ENCODE measurements at places on chromosomes 7 and 10.
A peak's percentile ranks its signal among the peaks of the same experiment; 100 is the strongest.

GRCh38 chr7:134140889-134141867 is 14.0 kb downstream of the LRGUK start:
- DNase-seq, result peak; percentile 49

- DNase-seq, result no peak
Measured at GRCh38 chr10:100725071-100725471, 20.3 kb upstream of the PAX2 start.

DNA sequence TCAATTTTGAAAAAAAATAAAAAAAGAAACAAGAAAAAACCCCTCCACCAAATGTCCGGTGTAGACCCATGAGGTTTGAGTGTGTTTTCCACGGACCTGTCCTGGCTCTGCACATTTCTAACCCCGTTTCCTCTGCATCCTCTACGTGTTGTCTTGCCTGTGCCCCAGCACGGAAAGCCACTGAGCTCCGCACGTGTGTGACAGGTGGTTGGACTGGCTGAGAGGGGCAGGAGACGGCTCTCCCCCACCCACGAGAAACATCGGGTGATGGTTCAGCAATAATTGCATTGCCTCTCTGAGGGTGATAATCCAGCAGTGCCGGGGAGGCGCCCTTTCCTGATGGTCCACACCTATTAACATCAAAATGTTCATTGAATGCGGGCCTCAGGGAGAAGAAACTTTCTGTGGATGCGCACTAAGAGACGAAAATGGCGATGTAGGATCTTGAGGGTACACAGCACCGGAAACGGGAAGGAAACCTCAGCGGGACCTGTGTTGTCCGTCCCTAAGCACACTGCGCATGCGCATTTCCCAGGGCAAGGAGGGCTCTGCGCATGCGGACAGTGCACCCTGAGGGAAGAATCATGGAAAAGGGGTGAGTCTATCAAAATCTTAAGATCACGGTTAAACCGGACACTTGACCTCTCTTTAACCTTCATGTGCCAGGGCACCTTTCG is 470.1 kb upstream of the ADARB2 start:
- no peak for DNase-seq

DNA sequence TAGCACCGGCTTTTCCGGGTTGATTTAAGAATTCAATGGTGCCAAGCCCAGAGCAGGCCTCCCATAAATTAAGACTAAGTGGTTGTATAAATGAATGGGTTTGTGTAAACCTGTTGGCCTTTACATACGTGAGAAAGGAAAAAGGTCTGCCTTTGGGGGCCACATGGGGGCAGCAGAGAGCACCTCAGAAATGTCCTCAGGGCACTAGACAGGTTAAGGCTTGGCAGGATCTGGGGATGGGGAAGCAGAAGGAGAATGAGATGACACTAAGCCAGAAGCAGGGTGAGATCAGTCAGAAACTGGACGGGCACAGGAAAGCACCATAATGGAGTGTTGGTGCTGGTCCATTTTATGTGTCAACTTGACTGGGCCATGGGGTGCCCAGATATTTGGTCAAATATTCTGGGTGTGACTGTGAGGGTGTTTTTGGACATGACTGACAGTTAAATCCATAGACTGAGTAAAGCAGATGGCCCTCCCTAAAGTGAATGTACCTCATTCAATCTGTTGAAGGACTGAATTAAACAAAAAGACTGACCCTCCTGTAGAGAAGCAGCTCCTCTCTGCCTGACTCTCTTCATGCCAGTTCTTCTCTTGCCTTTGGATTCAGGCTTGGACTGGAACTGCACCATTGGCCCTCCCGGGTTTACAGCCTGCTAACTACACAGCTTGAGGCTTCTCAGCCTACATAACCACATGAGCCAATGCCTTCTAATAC is 58.9 kb downstream of the FRMPD2 start:
- DNase-seq, result peak; percentile 49

DNA sequence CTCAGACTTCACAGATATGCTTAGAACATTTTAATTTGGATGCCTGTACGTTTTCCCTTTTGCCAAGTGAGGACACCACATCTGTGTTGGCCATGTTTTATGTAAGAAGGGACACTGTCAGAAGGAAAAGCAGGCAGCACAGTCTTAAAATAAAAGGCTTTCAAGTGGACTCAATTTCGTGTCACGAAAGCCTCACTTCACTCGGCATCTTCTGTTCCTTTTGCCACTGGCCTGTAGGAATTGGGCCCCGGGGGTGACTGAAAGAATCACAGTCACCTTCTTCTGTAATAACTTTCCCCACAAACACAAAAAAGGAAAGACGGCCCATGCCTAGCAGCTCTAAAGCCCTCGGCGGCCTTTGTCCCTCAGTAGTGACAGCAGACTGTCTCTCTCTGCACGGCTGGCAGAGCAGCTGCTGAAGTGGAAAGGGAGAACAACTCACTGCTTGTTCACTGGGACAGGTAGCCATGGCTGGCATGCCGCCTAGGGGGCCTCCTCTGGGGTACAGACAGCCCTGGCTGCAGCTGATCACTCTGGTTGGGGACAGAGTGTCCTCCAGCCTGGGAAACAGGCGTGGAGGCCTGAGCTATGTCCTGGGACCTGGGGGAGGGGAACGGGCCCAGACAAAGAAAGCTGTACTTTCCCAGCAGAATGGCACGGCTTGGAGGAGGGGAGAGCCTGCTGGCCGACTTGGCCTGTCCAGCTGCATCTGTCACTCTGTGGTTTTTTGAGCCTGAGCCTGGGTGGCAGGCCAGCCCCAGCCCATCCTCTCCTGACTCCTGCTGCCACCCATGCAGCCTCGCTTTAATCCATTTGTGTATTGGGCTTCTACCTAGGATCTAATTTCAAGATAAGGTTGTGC is 4.4 kb downstream of the RASSF4 start:
- DNase-seq, result no peak

GRCh38 chr7:101395376-101395775 is 32.7 kb downstream of the COL26A1 start:
- DNase-seq, result no peak
